ENCODE measurements at places on chromosomes 7 and 10.

- no peaks in the 10 kb centered on the region for H3K27me3 ChIP-seq
- H3K36me3 ChIP-seq, result peaks cover 36% of the 10 kb centered on the region
- H3K4me1 ChIP-seq, result peaks cover 43% of the 10 kb centered on the region
- no peak overlapping the region for H3K27ac ChIP-seq
- no peak overlapping the region for H3K4me3 ChIP-seq
Measured at GRCh38 chr7:155729847-155730246, 82.4 kb downstream of the SHH start.

DNA sequence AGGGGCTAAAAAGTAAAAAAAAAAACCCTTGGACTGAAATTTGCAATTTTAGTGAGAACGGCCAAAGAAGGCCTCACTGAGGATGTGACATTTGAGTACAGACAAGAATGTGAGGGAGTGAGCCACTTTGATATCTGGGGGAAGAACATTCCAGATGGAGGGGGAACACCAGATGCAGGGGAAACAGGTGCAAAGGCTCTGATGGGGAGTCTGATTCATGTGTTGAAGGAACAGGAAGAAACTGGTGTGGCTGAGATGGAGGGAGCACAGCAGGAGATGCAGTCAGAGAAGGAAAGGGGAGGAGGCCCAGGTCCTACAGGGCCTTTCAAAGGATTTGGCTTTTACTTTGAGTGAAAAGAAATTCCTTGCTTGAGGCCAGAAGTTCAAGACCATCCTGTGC is 615.7 kb upstream of the NRP1 start:
- no peak for DNase-seq
- no peaks in the 10 kb centered on the region for H3K4me1 ChIP-seq
- H3K36me3 ChIP-seq, result no peaks in the 10 kb centered on the region
- H3K27ac ChIP-seq, result no peak overlapping the region

- DNase-seq, result no peak
- H3K27me3 ChIP-seq, result peaks cover 11% of the 10 kb centered on the region
- peaks cover 22% of the 10 kb centered on the region for H3K4me1 ChIP-seq
- H3K4me3 ChIP-seq, result no peak overlapping the region
Measured at GRCh38 chr10:70586348-70586930, 16.1 kb downstream of the PRF1 start.

- no peak overlapping the region for H3K4me3 ChIP-seq
- peaks cover 2% of the 10 kb centered on the region for H3K36me3 ChIP-seq
- no peaks in the 10 kb centered on the region for H3K4me1 ChIP-seq
- no peak overlapping the region for H3K27ac ChIP-seq
Measured at GRCh38 chr7:131288450-131288849, 39.2 kb upstream of the MKLN1 start.

- no peak overlapping the region for H3K27ac ChIP-seq
- H3K4me1 ChIP-seq, result peaks cover 9% of the 10 kb centered on the region
- H3K36me3 ChIP-seq, result peaks cover 23% of the 10 kb centered on the region
Measured at GRCh38 chr7:44805950-44806349, 9.5 kb downstream of the PPIA start.

DNA sequence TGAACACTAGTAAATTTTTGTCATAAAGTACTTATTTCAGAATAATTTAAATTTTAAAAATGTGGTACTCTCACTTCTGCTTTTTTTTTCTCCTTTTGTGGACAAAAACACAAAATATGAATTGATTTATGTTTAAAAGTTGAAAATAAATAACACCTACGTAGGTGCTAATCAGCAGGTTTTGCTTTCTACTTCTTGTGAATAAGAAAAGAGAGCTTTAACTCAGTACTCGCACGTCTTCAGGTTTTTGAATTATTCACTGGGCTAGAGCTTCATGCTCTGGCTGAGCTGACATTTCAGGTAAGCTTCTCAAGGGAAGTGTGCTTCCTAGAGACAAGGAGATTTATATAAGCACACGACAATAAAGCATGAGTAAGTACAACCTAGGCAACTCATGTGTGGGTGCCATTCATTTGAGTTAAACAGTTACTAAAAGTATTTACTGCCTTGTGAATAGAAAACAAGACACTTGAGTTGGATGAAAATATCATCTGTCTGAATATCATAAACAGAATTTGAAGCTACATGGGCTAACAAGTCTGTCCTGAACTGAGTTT is 190.0 kb upstream of the POT1 start:
- H3K36me3 ChIP-seq, result no peaks in the 10 kb centered on the region
- H3K27ac ChIP-seq, result no peak overlapping the region
- H3K4me3 ChIP-seq, result no peak overlapping the region
- no peaks in the 10 kb centered on the region for H3K4me1 ChIP-seq
- no peaks in the 10 kb centered on the region for H3K27me3 ChIP-seq
- DNase-seq, result no peak

GRCh38 chr7:151244841-151245346 is 3.6 kb downstream of the SMARCD3 start:
- no peak overlapping the region for H3K27ac ChIP-seq
- peaks cover 2% of the 10 kb centered on the region for H3K36me3 ChIP-seq
- H3K27me3 ChIP-seq, result peaks cover 37% of the 10 kb centered on the region
- peaks cover 29% of the 10 kb centered on the region for H3K4me1 ChIP-seq

DNA sequence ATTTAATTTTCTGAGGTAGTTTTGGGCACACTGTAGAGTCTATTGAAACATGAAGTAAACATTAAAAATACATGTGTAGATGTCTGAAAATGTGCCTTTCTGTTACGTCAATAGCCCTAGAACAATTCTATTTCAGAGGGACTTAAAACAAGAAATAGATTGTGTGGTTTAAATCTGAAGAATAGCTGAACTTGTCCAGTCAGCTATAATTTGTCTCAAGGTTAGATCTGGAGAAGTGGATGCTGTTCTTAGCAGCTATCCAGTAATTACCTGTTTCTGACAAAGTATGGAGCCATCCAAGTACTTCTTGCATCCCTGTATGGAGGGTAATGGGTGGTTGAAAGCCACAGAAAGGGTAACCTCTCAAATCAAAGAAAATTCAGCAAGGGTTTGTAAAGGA is 92.8 kb downstream of the SEPTIN7 start:
- no peak overlapping the region for H3K4me3 ChIP-seq
- H3K36me3 ChIP-seq, result peaks cover 31% of the 10 kb centered on the region
- H3K27ac ChIP-seq, result no peak overlapping the region
- DNase-seq, result no peak
- peaks cover 17% of the 10 kb centered on the region for H3K4me1 ChIP-seq

DNA sequence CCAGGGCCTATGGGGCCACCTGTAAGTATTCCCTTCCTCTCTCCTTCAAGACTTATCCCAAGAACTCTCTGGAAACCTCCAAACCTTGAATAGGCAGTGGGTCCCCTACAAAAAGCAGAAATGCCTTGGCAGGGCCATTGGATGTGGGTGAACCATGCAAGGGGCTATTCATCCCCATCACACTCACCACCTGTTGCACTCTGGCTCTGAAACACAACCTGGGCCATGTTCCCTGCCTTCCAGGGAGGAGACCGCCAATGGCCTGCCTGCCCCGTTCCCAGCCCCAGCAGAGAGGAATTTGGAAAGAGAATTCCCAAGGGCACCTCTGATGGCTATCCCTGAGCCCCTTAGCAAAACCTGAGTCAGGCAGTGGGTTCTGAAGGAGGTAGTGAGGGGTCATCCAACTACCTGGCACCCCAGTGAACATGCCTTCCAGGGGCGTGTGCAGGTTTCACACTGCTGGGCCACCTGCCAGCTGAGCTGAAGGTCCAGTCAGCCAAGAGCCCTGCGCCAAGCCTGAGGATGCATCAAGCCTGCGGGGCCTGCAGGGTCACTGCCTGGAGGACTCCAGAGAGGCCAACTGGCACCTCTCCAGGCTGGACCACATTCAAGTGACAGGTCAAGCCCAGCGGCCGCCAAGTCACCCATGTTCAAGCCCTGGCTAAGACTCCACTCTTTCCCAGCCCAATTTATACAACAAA is 101.3 kb downstream of the COL13A1 start:
- H3K36me3 ChIP-seq, result no peaks in the 10 kb centered on the region
- no peak for DNase-seq
- no peak overlapping the region for H3K4me3 ChIP-seq
- no peaks in the 10 kb centered on the region for H3K4me1 ChIP-seq

DNA sequence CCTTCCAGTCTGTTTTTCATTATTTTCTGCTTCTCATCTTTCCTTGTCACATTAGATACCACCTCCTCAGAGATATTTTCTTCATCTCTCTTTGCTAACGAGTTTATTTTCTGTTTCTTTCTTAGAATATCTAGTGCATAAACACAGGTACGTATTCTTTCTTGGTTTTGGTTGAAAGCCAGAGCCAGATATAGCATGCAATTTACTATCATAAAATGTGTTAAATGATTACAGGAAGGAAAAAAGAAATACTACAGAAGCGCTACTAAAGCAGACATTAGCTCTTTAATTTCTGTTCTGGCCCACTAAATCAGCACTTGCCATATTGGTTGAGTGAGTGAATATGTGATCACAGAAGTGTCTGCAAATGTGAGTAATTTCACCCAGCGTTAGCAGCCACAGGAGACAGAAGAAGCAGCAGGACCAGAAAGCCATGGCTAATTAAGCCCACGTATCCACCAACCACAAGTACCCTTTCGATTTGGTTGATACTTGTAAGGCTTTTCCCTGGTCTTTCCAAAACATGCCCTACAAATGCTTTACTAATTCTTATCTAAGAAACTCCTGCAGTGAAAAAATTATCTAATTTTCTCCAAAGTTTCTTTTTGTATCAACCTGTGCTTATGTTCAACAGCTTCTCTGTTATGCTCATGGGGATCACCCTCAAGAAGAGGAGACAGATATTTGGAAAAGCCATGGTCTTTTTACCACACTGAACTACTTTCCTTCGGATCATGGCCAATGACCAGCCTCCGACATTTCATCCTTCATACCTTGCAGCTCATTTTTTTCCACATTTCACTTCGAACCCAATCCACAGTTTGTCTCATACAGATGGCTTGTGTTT is 23.1 kb upstream of the MACC1 start:
- H3K27me3 ChIP-seq, result no peaks in the 10 kb centered on the region
- DNase-seq, result no peak
- H3K4me3 ChIP-seq, result no peak overlapping the region

DNA sequence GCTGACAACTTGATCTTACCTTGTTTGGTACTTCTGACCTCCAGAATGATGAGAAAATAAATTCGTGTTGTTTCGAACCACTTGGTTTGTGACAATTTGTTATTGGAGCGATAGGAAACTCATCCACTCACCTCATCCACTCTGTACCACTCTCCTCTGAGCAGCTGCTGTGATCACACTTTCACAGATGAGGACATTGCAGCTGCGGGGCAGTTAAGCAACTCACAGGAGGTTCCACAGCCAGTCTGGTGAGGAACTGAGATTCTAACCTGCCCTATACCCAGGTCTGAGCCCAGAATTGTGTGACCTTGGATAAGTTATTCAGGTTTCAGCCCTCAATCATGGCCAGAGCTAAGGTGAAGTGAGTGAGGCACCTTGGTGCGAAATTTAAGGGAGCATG is 35.2 kb downstream of the BTBD16 start:
- no peak overlapping the region for H3K4me3 ChIP-seq
- peaks cover 6% of the 10 kb centered on the region for H3K27me3 ChIP-seq
- no peak overlapping the region for H3K27ac ChIP-seq
- no peaks in the 10 kb centered on the region for H3K4me1 ChIP-seq
- no peaks in the 10 kb centered on the region for H3K36me3 ChIP-seq

DNA sequence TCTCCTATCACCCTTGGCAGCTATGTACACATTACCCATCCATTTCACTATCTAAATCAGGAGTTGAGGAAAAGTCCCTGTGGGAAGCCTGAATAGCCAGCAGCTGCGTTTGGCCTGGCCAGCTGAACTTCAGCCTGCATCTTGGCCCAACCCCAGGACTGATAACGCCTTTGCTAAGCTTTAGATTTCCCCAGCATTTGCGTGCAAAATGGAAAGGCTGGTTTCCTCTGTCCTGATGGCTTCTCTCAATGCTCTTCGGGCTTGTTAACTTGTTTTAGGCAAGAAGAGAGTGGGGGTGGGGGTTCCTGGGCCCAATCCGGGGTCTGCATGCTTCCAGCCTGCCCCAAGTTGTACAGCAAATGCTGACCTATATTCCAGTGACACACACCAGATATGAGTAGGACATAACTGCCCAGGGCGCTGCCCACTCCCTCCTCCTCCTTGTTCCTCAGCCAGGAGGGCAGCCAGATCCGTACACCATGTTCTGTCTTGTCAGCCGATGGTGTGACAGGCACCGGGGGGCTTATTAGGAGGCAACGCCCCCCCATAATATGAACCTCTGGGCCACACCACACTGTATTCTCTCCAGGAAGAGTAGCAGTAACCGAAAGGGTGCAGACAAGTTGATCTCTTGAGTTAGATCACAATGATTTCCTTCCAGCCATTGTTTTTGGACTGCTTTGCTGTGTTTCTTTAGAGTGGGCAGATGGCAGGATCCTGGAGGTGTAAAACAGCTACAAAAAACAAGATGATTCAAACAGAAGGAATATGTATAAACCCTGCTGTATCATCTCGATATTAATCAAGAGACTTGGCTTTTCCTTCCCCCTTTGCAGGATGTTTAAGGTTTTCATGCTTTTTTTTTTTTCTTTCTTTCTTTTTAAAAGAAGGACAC is 339.0 kb downstream of the RNLS start:
- peaks cover 28% of the 10 kb centered on the region for H3K4me1 ChIP-seq
- DNase-seq, result no peak
- peaks cover 7% of the 10 kb centered on the region for H3K27me3 ChIP-seq
- peaks cover 7% of the 10 kb centered on the region for H3K36me3 ChIP-seq

GRCh38 chr10:95767884-95768556 is 12.1 kb downstream of the ENTPD1 start:
- peaks cover 5% of the 10 kb centered on the region for H3K27me3 ChIP-seq
- no peak for DNase-seq
- peak overlapping the region; percentile 73 for H3K27ac ChIP-seq
- peaks cover 30% of the 10 kb centered on the region for H3K4me1 ChIP-seq
- H3K36me3 ChIP-seq, result peaks cover 36% of the 10 kb centered on the region

GRCh38 chr7:276230-276835 is 13.6 kb upstream of the FOXL3 start:
- no peaks in the 10 kb centered on the region for H3K36me3 ChIP-seq
- no peaks in the 10 kb centered on the region for H3K27me3 ChIP-seq
- DNase-seq, result no peak
- H3K4me3 ChIP-seq, result no peak overlapping the region

DNA sequence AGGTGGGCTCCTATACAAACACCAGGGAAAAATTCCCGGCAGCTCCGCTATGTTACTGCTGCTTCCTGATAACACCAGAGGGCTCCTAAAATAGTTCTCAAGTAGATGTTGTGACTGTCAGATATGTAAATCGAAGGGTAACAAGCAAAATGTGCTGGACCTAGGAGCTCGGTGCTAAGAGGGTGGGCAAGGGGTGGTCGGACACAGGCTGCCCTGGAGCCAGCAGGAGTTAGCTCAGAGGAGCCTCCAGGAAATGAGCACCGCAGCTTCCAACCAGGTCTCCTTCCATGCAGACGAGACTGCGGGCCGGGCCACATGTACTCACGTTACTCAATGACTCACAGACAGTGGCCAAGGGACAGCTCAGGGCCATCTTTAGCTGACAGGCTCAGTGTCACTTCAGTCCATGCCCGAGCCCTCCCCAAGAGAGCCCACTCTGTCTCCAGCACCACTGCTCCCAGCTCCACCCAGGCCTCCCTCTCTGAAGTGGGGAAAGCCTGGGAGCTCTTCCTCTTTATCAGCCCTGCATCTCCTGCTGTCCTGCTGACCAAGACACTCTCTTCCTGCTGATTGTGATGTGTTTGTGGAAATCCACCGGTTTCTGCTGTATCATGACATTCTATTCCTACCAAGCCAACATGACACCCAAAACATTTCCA is 37.2 kb upstream of the TMEM273 start:
- H3K27me3 ChIP-seq, result peaks cover 1% of the 10 kb centered on the region
- H3K4me1 ChIP-seq, result no peaks in the 10 kb centered on the region
- no peak for DNase-seq
- H3K27ac ChIP-seq, result no peak overlapping the region
- H3K4me3 ChIP-seq, result no peak overlapping the region
- H3K36me3 ChIP-seq, result no peaks in the 10 kb centered on the region

All from activated T-helper 1 cell treated with anti-CD3 and anti-CD28 coated beads, Interleukin-12 subunit alpha, Interleukin-12 subunit beta, Interleukin-2, Interleukin-4 antibody, amounts not matched to agents 30 ng/mL and 10 ng/mL and 1 ng/mL, durations not matched to agents 14 hours and 24 hours and 36 hours (primary cell).